ENCODE measurements at places on chromosomes 2 and 18. TPM values are rescaled to one million over a fixed set of nuclear protein-coding genes. Genes with fewer than 3 reads are reported as not detected.
A peak's percentile ranks its signal among the peaks of the same experiment; 100 is the strongest.

DNA sequence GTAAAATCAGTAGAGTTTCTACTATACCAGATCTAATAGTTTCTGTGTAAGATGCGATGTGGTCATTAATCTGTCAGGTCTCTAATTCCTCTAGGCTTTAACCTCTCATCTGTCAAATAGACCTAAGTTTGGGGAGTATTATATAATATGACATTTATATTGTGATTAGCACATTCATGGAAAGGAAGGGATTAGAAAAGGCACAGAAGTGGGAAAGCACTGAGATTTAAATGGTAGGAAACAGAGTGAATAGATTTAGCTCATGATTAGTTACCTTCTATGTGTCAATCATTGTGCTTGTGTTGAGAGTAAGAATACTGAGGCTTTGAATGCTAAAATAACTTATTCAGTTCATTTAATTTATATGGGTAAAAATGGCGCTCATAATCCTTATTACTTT is 118.0 kb downstream of the LRP1B start:
- no peak for DNase-seq

DNA sequence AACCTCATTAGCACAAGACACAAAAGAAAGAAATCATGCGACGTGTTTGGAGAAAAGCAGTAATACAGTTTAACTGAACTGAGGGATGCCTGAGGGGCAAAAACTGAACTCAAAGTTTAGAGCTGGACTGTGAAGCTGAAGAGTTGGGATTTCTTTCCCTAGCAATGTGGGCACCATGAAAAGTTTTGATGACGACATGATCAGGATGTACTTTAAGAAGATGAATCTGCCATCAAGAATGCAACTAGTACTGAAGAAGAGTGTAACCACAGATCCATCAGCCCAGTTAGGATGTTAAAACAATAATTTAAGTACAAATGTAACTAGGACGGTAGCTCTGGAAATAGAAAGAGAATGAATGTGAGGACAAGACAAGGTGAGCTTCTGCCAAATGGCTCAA is 196.2 kb downstream of the VWC2L start:
- no peak for DNase-seq

DNA sequence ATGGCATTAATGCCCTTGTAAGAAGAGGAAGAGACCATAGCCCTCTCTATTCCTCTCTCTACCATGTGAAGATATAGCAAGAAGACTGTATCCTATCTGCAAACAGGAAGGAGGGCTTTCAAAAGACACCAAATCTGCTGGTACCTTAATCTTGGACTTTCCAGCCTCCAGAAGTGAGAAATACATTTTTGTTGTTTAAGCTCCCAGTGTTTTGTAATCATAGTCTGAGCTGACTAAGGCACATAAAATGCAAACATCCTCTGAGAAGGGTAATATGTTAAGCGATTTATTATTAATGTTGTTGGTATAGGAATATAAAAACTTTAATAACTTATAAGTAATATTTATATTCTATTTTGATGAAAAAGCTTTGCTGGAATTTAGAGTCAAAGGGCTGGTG is 559.8 kb downstream of the SUCLG1 start:
- DNase-seq: no peak

GRCh38 chr2:182631299-182631698 is 84.8 kb upstream of the DNAJC10 start:
- no peak for DNase-seq

DNA sequence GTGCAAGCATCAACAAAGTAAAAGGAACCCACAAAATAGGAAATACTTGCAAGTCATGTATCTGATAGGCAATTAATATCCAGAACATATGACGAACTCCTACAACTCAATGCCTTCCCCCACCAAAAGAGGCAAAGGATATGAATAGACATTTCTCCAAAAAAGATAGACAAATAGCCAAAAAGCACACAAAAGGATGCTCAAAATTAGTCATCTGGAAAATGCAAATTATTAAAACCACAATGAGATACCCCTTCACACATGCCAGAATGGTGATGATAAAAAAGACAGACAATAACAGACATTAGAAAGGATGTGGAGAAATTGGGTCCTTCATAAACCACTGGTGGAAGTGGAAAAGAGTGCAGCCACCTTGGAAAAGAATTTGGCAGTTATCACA is 76.4 kb downstream of the RIF1 start:
- no peak for DNase-seq

DNA sequence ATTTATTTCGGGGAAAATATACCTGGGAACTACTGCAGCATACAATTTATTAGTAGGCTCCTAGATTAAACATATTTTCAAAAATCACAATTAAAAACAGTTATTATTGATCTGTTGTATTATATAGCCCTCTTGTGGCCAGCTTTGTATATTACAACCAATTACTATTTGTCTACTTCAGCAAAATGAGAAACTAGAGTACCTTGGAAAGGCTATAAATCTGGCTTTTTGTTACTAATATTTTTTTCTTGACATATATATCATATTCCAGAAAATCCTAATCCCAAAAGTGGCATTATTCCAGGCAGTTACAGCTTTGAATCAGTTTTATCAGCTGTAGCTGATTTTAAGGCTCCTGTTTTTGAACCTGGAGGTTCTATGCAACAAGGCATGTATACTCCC is 101.2 kb downstream of the UBR3 start:
- DNase-seq: peak; percentile 37

GRCh38 chr2:119250718-119251290 is 27.2 kb downstream of the STEAP3 start:
- DNase-seq: no peak

GRCh38 chr2:199441759-199442158 is 16.0 kb downstream of the SATB2 start:
- DNase-seq: no peak

DNA sequence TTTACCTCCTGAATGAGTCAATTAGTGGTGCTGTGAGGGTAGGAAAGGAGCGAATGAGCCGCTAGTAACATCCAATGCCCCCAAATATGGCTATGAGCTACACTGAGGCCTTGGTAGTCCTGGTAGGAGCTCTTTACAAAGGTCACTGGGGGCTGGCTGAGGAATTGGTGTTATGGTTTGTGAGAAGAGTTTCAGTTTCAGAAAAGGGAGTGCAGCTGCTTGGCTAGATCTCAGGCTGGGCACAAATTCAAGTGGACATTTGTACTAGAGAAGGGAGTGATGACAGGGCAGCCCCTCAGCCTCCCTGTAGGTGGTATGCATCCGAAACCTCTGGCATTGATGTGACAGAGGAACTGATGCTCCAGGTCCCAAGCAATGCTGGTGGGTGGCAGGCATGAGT is 13.9 kb upstream of the PAIP2B start:
- no peak for DNase-seq

DNA sequence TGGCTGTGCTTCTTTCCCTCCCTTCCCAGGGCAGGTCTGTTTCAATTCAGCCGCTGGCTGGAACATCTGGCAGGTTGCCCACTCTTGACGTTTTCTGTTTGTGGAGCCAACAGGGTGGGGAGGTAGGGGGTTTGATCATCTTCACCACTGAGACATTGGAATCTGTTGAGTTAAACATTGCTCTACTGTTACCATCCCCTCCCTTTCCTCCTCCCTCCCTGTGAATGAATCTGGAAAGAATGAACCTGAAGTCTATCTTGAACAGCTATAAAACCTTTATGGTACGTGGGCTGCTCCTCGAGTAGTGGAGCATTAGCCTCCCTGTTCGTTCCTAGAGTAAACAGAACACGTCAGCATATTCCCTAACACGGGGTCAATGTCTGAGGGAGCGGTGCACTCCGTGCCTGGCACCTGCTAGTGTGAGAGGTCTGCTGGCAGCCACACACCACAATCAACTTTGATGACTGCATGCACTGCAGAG is 249.9 kb upstream of the RBBP8 start:
- DNase-seq: peak; percentile 89

DNA sequence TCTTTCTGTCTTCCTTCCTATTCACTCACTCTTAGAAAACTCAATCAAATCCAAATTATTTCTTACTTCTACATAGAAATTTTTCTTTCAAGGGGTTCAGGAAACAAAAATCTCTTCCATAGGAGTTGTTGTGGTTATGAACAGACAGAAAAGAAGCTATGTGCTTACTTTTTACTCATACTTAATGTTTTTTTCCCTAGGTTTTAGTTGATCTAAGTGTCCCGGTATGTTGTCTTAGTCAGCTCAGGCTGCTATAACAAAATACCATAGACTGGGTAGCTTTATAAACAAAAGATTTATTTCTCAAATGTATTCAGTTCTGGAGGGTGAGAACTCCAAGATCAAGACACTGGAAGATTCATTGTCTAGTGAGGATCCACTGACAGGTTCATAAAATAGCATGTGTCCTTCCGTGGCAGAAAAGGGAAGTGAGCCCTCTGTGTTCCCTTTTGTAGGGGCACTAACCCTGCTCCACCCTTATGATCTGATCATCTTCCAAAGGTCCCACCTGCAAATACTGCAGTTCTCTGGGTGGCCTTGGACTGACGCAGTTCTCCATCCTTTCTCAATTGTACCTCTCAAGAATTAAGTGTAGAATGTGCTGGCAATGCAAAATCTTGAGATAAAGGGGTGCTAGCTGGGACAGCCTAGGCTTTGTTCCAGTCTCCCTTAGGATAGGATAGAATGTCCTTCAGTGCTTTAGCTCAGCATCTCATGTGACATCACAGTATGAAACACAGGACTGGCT is 14.4 kb upstream of the VRK2 start:
- no peak for DNase-seq

DNA sequence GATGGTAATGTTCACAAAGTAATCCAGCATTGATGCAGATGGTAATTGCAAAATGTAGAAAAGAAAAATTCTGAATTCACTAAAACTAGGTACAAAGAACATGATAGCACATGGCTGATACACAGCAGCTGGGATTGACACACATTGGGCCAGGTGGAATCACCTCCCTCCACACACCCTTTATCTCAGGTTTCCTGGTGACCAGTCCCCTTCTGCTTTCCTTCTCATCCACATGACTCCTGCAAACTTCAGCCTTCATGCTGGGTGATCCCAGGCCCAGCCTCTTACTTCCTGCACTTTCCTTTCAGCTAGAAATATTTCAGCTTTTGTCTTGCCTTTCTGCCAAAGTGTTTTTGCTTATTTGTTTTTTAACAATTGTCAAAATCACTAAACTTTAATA is 246.9 kb downstream of the LNPK start:
- DNase-seq: no peak

DNA sequence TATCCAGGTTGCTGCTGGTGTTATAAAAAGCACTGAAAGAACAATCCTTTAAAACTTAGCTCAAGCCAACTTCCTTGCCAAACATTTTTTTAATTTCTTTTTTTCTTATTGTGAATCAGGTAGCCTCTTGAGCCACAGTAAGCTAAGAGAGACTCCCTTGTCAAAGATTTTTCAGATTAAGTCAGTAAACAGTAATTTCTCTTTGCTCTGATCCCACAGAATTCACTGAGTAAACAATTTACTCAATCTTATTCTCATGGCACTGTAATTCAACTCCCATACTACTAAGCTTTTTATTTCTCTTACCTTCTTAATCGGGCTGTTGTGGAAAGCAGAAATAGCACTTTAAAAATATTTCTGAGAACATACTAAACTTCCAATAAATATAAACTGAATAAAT is 82.7 kb downstream of the C2orf74 start:
- DNase-seq: no peak

DNA sequence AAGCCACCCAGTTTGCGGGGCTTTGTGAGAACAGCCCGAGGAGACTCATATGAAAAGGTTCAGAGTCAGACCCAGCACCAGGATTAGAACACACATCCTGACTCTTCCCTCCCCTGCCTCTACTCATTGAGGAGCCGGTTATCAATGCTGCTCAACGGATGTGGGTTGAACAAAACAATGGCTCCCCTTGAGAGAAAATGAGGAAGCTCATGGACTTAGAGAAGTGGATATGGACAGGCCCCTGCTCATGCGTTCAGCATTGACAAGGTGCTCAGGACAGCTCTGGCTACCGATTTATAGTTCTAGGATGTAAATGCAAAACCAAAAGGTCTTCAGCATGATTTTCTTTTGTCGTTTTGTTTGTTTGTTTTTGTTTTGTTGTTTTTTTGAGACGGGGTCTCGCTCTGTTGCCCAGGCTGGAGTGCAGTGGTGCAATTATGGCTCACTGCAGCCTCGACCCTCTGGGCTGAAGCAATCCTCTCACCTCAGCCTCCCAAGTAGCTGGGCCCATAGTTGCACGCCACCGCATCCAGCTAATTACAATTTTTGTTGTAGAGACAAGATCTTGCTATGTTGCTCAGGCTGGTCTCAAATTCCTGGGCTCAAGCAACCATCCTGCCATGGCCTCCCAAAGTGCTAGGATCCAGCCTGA is 32.0 kb upstream of the AGAP1 start:
- no peak for DNase-seq

DNA sequence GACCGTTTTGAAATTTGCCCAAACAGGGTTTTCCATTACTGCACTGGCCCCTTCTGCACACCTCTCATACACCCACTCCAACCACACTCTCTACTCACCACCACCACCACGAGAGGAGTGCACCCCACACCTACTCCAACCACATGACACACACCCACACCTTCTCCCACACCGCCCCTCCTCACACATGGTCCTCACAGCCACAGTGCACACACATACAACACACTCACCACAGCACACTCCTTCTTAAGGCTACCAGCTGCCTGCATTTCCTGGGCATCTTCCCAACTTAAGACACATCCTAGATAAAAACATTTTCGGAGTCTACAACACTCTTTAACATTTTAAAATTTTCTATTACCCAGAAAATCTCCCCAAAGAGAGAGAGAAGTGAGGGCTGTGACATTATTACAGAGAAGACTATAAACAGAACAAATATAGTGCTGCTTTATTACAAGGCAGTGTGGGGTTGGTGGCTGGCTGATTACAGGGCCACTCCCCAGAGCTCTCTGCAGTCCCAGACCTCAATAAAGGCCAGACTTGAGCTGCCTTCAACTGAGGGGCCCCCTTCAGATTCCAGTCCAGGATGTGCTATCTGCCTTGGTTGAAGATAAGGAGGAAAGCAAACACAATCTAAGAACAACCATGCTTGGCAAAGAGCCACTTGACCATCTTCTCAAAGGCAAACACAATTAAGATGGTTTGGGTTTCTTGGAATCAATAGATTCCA is 36.1 kb downstream of the NHEJ1 start:
- no peak for DNase-seq

GRCh38 chr2:119283873-119284331 is 60.3 kb downstream of the STEAP3 start:
- DNase-seq: peak; percentile 60

The RTP5 gene
- not detected for total RNA-seq

The ERICH2 gene
- total RNA-seq: not detected

The COL5A2 gene
- 3.0 TPM for total RNA-seq

The ANXA4 gene
- total RNA-seq: 309 TPM

The ANKRD30B gene
- not detected for total RNA-seq

The TEX44 gene
- total RNA-seq: not detected

The SCG2 gene
- 2.4 TPM for total RNA-seq

The SEPTIN10 gene
- total RNA-seq: 76.8 TPM

The ZSWIM2 gene
- not detected for total RNA-seq

The TSPYL6 gene
- not detected for total RNA-seq

The RAB11FIP5 gene
- 42.6 TPM for total RNA-seq

All from Caki2 (cell line).